ENCODE measurements at places on chromosomes 6 and 20.

- DNase-seq, result peak; percentile 43
Observed at GRCh38 chr6:26045065-26045927, 41.9 kb upstream of the HFE start.

DNA sequence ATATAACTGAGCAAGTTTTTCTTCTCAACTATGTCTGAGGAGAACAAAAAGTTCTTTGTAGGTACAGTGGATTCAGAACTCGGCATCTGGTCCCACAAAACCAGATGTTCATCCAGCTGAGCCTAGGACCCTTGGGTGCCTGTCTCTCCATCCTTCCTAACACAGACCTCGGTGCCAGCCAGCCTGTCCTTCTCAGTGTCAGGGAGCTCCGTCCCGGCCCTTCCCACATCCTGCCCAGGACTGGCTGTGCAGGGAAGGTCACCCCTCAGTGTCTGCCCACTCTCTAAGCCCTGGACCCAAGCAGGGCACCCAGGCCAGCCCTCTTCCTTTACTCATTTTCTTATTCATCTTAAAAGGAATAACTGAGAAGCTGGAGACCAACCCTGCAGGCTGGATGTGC lies 32.0 kb upstream of the AGPAT4 start:
- DNase-seq, result no peak

DNA sequence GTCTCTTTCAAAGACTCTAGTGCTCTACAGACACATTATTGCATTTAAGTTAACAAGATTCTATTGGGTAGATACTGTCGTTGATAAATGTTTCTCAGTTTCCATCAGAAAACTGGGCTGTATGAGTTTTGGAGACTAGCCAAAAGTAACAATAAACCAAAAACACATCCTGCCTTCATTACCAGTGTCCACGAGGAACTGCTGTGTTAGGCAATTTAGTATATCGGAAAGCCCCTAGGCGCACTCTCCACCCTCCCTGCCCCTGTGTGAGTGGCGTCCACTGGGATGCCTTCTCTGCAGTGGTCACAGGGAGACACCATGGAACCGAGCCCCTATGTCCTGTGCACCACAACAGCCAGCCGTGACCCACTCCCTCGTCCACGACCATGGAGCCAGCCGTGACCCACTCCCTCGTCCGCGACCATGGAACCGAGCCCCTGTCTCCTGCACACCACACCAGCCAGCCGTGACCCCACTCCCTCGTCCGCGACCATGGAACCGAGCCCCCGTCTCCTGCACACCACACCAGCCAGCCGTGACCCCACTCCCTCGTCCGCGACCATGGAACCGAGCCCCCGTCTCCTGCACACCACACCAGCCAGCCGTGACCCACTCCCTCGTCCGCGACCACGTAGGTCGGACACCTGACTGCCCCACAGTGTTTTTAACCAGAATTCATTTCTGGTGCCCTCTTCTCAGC lies 35.3 kb downstream of the DLL1 start:
- no peak for DNase-seq

DNA sequence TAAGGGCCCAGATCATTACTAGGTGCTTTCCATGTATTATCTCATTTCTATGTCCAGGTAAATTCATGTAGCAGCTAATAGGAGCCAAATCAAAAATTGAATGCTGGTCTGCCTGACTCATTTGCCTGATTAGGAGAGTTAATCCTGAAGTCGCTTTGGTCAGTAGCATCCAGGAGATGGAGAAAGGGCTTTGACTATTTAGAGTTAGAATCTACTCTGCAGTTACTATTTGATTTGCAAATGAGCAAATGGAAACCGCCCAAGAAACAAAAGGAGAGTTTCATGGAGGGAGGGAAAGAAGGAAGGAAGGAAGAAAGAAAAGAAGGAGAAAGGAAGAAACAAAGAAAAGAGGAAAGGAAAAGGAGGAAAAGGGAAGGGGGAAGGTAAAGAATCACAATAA lies 539.6 kb upstream of the MMS22L start:
- no peak for DNase-seq

- no peak for DNase-seq
Observed at GRCh38 chr20:9179193-9179802, 110.4 kb downstream of the PLCB4 start.

DNA sequence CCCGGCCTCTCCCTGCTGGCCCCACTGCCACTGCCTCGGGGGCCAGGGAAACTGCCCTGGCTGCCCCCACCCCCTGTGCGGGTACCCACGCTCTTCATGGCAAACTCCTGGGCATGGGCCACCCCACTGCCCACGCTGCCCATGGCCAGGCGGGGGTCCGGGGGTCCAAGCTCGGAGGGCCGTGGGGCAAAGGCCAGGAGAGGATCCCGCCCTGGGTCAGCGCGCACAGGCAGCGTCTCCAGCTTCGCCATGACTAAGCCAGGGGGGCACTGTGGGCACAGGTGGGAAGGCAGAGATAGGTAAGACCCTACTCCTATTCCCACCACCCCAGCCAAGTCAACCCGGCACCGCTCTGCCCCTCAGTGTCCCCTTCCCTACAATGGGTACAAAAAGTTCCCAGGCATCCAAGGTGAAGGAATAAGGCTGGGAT lies 6.4 kb downstream of the LZTS3 start:
- no peak for DNase-seq

- DNase-seq, result no peak
Observed at GRCh38 chr6:45569210-45569945, 191.6 kb upstream of the SUPT3H start.

GRCh38 chr6:501891-502601 lies 110.5 kb downstream of the IRF4 start:
- DNase-seq, result peak; percentile 62

GRCh38 chr20:39029364-39029763 lies 67.2 kb downstream of the DHX35 start:
- no peak for DNase-seq

DNA sequence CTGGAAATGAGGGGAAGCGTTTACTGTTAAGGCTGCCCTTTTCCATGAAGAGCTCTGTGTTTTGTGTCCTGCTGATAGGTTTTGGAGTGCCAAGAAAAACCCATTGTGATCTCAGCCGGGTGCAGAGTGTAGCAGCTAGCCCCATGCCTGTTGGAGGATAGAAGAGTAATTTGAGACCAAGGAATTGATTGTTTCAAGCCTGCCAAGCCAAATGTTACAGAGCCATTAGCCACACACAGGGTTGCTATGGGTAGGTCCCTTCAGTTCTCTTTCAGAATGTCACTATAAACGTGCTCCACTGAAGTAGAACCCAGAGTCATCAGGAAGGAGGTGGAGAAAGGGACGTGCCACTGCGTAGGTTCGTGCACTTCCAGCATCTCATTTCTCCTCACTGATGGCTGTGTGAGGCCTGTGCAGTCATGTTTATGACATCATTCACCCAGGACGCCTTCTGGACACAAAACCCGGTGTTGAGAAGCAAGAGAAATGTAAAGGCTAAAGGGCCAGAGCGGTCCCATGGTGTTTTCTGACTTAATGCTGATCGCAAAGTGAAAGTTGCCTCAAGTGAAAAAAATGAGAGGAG lies 6.6 kb downstream of the GMPR start:
- DNase-seq, result no peak

DNA sequence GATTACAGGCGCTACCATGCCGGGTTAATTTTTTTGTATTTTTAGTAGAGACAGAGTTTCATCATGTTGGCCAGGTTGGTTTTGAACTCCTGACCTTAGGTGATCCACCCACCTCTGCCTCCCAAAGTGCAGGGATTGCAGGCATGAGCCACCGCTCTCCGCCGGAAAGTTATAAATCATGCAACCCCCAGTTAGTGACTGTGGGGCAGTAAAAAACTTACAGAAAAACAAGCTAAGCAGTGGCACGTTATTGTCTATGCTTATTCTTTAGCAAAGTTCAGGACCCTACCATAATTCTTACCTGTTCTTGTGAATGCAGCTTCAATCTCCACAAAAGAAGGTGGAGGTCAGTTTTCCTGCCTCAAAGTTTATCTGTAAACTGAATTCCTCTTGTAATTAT lies 47.5 kb upstream of the BTN3A2 start:
- DNase-seq, result no peak

DNA sequence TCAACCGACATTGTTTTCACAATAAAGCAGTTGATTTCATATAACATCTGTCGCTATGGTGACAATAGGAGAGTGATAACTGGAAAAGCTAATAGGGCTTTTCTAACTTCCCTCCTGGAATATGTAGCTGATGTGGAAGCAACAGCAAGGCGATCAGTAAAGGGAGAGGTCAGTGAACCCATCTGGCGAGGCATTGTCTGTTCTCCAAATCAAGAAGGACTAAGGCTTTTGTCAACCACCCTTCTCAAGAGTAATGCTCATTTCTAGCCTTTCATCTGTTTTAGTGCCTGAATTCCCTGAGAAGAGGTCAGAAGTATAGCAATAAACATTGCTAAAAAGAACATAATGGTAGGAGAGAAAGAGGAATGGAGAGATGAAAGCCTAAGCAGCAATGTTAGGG lies 201.3 kb downstream of the AKAP7 start:
- no peak for DNase-seq

- no peak for DNase-seq
Observed at GRCh38 chr20:45090481-45090880, 10.4 kb downstream of the KCNS1 start.

- no peak for DNase-seq
Observed at GRCh38 chr20:60060593-60060992, 102.4 kb downstream of the CDH26 start.

DNA sequence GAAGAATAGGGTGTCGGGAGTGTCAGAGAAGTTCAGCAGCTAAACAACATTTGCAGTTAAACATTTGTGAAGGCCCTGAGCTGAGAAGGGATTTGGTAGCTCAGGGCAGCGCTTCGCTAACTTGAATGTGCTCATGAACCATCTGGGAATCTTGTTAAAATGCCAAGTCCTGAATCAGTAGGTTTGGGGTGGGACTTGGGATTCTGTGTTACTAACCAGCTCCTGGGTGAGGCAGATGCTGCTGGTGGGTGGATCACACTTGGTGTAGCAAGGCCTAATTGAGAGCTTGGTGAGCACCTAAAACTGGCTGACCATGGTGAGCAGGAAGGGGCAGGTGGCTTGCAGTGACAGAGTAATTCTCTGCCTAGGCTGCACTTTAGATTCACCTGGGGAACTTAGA lies 5.9 kb downstream of the PTPRA start:
- no peak for DNase-seq

GRCh38 chr6:134201716-134202115 lies 116.2 kb downstream of the SGK1 start:
- DNase-seq, result no peak
